ENCODE measurements at places on chromosomes 3 and 15.

DNA sequence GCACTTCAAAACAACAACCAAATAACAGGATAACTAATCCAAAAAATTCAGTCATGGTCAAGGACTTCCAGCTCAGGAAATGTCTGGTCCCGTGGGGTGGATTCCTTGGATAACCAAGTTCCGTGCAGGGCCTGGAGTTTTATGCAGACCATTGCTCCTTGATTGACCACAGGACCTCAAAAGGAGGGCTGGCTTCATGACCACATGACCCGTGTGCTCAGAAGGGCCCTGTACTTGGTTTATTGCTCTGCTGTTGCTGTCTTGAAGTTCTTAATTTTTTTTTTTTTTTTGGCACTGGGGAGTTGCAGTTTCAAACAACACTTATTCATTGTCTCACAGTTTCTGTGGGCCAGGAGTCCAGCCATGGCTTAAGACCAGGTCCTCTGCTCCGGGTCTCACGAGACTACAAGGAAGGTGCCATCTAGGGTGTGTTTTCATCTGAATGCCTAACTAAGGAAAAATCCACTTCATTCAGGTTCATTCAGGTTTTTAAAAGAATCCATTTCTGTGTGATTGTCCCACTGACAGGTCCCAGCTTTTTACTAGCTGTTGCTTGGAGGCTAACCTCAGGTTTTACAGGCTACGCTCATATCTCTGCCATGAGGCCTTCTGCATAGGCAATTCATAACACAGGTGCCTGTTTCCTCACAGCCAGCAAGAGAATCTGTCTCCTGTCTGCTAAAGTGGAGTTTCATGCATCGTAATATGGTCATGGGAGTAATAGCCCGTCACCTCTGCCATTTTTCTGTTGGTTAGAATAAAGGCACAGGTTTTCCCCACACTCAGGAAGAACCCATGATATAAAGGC is 65.3 kb downstream of the FLNB start:
- no peaks in the 10 kb centered on the region for H3K27me3 ChIP-seq
- peaks cover 36% of the 10 kb centered on the region for H3K4me1 ChIP-seq
- H3K36me3 ChIP-seq: peaks cover 3% of the 10 kb centered on the region
- no peak overlapping the region for H3K27ac ChIP-seq

- H3K4me1 ChIP-seq: peaks cover 2% of the 10 kb centered on the region
- H3K27me3 ChIP-seq: peaks cover 3% of the 10 kb centered on the region
- H3K27ac ChIP-seq: no peak overlapping the region
- no peak overlapping the region for H3K4me3 ChIP-seq
These were observed 14.5 kb upstream of the LPP start for GRCh38 chr3:188139466-188139865.

GRCh38 chr15:66043264-66043663 is 174.0 kb downstream of the RAB11A start:
- H3K4me1 ChIP-seq: no peaks in the 10 kb centered on the region
- H3K27ac ChIP-seq: no peak overlapping the region
- H3K4me3 ChIP-seq: no peak overlapping the region
- H3K36me3 ChIP-seq: no peaks in the 10 kb centered on the region
- peaks cover 25% of the 10 kb centered on the region for H3K27me3 ChIP-seq

DNA sequence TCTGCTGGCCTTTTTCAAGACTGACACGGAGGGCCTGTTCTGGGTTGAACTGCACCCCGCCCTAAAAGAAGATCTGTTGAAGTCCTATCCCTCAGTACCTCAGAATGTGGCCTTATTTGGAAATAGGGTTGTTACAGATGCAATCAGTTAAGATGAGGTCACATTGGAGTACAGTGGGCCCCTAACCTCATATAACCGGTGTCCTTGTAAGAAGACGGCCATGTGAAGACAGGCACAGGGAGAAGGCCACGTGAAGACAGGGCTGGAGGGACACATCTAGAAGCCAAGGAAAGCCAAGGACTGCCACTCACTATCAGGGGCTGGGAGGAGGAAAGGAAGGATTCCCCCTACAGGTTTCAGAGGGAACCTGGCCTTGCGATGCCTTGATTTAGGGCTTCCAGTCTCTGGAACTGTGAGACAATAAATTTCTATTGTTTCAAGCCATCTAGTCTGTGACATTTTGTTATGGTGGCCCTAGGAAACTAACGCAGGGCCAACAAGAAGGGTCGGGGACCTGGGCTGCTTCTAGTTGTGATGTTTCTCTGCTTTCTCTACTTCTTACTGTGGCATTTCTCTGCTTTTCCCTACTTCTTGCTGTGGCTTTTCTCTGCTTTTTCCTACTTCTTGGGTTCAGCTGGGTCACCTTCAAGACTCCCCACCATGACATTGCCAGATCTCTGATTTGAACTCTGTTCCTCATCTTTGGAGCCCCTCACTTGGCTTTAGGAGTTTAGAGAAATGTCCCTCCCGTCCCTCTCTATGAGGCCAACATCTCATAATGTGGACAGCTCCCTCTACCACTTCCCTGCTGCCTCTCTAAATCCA is 4.8 kb upstream of the CCDC174 start:
- H3K4me1 ChIP-seq: peaks cover 21% of the 10 kb centered on the region
- no peak for DNase-seq
- H3K27ac ChIP-seq: no peak overlapping the region
- no peak overlapping the region for H3K4me3 ChIP-seq

DNA sequence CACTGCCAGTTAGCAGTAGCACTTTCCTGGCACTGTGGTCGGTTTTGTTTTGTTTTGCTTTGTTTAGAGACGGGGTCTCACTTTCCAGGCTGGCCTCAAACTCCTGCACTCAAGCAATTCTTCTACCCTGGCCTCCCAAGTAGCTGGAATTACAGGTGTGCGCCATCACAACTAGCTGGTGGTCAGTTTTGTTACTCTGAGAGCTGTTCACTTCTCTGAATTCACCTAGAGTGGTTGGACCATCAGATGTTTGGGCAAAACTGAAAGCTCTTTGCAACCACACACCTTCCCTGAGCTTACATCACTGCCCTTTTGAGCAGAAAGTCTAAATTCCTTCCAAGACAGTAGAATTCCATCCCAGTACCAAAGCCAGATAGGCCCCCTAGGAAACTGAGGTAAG is 22.6 kb downstream of the CLDN18 start:
- peaks cover 6% of the 10 kb centered on the region for H3K27me3 ChIP-seq
- no peak for DNase-seq
- H3K4me3 ChIP-seq: no peak overlapping the region
- H3K36me3 ChIP-seq: no peaks in the 10 kb centered on the region
- H3K4me1 ChIP-seq: no peaks in the 10 kb centered on the region

GRCh38 chr3:170869239-170869590 is 780 bp downstream of the RPL22L1 start:
- peak overlapping the region; percentile 99 for H3K27ac ChIP-seq
- no peaks in the 10 kb centered on the region for H3K27me3 ChIP-seq
- peaks cover 49% of the 10 kb centered on the region for H3K36me3 ChIP-seq
- peak overlapping the region; percentile 96 for H3K4me3 ChIP-seq
- peaks cover 28% of the 10 kb centered on the region for H3K4me1 ChIP-seq

GRCh38 chr3:177622982-177623617 is 425.8 kb upstream of the TBL1XR1 start:
- DNase-seq: no peak
- no peak overlapping the region for H3K4me3 ChIP-seq
- peaks cover 2% of the 10 kb centered on the region for H3K36me3 ChIP-seq
- H3K27ac ChIP-seq: no peak overlapping the region

DNA sequence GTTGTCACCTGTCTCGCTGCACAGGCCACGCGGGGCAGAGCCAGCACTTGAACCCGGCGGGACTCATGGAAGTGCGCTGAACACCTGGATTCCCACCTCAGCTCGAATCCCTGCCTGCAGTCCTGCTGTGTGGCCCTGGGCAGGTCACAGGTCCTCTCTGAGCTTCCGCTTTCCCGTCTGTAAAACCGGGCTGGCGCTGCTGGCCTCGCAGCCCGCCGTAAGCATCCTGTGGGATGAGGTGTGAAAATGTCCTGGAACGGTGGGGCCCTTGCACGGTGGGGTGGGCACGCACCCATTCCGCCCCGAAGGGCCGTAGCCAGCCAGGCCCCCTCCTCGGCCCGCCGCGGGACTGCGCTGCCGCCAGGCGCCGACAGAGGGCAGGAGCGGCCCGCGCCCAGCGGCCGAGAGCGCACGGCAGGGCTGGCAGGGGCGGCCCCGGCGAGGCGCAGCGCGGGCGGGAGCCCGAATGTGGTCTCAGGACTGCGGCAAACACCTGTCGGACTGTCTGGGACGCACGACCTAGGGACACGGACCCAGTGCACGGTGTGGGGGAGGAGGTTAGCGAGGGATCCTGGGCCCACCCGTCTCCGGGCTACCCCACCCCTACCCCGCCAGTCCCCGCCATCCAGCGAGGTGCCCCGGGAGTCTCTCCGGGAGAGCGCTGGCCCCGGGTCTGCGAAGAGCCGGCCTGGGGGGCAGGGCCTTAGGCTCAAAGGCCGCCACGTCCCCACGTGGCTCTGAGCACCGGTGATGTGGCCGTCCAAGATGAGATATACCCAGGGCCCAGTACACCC is 40.4 kb downstream of the DNAJB8 start:
- peaks cover 22% of the 10 kb centered on the region for H3K27me3 ChIP-seq
- H3K4me3 ChIP-seq: no peak overlapping the region
- no peaks in the 10 kb centered on the region for H3K4me1 ChIP-seq
- H3K36me3 ChIP-seq: no peaks in the 10 kb centered on the region
